ENCODE measurements at places on chromosomes 2 and 18.

DNA sequence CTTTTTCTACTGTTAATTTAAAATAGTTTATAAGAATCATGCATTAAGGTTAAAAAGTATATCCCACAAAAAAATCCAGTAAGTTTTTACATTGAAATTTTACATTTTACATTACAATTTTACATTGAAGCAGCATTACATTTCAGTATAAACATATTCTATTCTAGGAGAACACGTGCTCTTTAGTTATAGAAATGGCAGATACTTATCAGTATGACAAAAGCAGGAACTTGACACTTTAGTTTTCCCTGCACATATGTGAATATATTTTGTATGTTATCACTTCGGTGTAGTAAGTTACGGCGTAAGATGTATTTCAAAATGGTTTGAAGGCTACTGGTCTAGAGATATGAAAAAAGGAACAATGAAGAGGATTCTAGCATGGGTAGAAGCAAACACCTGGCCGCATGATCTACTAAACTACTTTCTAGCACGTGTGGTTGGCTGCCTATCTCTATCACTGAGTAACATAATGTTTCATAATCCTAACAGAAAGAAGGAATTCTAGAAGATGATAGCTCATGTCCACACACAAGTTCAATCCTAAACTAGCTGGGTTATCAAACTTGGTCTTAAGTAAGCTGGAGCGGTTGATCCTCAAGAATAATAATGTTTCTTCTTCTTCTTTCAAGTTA, 5.4 kb downstream of the IMMT start:
- DNase-seq = no peak

- no peak for DNase-seq
These were observed 287.2 kb upstream of the FN1 start for GRCh38 chr2:215722986-215723630.

GRCh38 chr2:14743861-14744260, 111.3 kb downstream of the LRATD1 start:
- DNase-seq = no peak

GRCh38 chr2:216698895-216699294, 3.5 kb upstream of the IGFBP5 start:
- no peak for DNase-seq

DNA sequence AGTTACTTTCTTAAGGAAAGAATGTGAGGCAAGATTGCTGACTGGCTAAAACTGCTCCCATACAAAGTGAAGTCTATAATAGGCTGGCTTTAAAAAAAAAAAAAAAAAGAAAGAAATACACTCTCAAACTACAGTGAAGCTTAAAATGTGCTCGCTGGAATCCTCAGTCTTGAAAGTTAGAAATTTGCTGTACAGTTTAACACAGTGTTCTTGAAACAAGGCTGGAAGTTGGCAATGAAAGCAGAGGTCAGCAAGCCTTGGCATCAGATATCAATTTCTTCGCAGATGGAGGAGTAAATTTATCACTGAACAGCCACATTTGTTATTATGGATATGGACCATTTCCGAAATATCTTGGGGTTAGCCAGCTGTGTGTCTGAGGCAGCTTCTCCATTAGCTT, 392.9 kb downstream of the ZNF516 start:
- no peak for DNase-seq

- no peak for DNase-seq
These were observed 12.1 kb downstream of the CFLAR start for GRCh38 chr2:201128033-201128432.

GRCh38 chr2:24920098-24920808, at the start of gene ADCY3:
Gene ADCY3 (minus strand): TSS chr2:24920237. CDS start chr2:24918987, 1,250 bp downstream.
- DNase-seq = no peak

DNA sequence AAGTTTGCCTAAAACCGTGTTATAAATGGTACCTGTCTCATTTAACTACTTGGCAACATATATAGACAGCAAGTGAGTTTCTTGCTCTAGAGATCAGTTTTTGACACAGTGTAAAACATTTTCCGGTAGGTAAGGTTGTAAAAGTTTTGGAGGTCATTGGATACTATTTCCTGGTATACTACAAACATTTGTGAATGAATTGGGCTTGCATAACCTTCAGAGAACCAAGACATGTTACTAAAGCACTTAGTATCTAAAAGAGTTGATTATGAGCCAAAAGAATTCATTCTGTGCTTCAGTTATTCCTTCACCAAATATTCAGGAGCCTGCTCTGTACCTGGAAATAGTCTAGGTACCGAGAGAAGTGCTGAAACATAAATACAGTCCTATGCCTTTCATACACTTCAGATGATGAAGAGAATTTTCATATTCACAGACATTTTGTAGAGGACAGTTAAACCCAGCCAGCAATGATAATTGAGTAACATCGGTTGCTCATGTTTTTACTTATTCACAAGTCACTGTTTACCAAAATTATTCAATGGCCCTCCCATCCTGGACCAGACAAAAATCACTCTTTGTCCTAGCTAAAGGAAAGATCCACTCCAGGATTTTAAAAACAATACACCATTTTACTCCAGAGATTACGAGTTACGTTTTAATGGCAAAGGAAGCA, 319.4 kb upstream of the RBMS1 start:
- DNase-seq = no peak

GRCh38 chr2:11527001-11527400, 6.8 kb upstream of the GREB1 start:
- no peak for DNase-seq

GRCh38 chr2:160005908-160006307, 56.5 kb downstream of the PLA2R1 start:
- DNase-seq = no peak

Data from NT2/D1 (cell line).